Muscle of back (tissue), 13 donors: ENCODE measurements at places on chromosomes 12 and 14. TPM values are rescaled to one million over a fixed set of nuclear protein-coding genes. Genes with fewer than 3 reads are reported as not detected.
A peak's percentile ranks its signal among the peaks of the same experiment; 100 is the strongest.

GRCh38 chr12:79508622-79509021, 182.1 kb downstream of the PAWR start:
- no peak for DNase-seq

DNA sequence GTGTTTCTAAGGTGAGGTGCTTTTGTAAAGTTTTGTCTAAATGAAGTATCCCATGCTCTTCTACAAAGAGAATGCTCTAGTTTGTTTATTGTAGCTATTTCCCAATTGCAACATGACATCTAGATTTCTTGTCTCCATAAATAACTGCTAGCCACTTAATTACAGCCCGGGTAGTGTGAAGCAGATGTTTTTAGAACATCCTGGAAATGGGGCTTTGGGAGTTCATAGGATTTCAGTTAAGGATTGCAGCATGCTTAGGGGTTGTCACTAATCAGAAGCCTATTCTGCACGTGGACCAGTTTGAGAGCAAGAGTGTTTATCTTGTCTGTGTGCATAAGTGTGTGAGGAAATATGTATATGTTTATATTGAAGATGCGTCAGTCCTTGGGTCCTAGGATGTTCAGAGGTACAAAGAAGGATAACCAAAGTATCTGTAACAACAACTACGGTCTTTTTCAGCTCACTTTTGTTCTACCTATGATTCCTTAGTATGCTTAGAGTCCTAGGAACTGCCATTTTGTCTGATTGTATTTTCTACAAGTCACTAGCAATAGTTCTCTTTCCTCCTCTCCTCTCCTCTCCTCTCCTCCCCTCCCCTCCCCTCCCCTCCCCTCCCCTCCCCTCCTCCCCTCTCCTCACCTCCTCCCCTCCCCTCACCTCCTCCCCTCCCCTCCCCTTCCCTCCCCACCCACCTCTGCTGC, 135.3 kb downstream of the ACSS3 start:
- DNase-seq: no peak

GRCh38 chr12:26106347-26106746, 18.5 kb downstream of the BHLHE41 start:
- no peak for DNase-seq

DNA sequence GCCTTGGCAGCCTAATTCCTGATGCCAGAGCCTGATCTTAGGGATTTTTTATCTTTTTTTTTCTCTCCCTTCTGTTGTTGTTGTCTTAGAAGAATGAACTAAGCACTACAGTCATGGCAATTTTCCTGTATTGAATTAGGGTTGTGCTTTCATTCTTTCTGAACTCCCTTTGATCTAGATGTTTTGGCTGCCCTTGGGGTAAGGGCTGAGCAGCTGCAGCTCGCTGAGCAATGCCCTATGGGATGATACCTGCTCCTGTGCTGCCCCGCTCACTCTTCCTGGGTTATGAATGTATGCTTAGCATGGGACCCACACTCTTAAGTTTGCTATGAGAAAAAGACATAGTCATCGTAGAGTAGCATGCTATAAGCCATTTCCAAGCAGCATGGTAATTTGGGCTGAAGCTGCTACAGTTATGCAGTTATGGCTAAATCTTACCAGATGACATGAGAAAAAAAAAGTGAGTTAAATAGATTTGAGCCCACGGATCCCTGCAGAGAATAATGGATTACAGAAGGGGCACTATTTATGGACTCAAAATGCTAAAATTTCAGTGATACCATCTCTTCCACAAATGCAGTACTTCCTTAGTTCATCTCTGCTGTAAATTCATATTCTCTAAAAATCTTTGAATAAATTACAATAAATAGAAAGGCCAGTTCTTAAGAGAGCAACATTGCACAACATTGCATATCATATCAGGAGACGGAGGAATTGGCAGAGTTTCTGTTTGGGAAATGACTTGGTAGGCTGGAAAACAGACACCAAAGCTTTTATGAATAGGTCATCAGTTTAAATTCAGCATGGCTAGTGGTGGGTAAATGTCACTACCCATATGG, 79.2 kb upstream of the PTHLH start:
- no peak for DNase-seq

DNA sequence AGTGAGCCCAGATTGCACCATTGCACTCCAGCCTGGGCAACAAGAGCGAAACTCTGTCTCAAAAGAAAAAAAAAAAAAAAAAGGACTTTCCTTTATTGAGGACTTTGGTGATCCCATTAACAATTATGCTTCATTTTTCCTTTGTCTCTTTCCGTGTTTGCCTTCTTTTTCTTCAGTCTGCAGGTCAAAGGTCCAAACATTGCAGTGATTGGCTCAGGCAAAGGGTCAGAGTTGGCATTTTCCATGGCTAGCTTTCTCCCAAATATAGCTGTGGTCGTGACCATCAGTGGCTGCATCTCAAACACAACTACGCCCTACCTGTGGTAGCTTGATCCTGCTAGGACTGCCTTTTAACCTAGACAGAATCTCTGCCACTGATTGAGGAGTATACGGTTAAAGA, 7.0 kb upstream of the DNAL1 start:
- DNase-seq: no peak

DNA sequence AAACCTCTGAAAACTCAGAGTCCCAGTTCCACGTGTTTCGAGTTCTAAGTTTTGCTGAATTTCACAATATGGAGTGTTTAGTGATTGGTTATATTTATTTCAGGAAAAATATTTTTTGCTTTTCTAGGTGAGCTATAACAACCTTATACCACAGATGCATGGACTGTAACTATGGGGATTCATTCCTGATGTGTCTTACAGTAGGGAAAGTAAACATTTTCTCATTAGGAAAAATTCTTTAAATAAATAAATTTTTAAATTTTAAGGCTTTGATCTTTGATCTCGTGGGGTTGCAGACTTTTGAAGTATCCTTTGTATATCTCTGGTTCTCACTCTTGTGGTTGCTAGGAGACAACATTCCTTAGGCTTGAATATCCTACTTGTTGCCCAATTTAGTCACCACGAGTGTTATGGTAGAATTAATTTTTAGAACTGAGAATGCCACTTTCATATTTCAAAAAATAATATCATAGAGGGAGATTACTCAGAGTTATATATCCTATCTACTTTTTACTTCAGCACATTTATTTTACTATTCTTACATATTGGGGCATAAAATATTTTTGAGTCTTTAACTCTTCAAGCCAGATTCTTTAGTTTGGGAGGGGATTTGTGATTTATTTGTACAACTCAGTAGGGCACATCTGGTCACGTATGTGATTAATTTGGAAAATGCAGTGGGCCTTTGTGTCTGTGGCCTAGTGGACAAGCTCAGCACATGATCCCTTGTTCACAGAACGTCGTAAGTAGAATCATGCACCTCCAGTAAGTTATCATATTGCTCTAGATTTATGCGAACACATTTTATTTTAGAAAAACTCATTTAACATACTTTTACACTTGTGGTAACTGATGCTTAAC, 224.0 kb downstream of the TTC6 start:
- peak; percentile 23 for DNase-seq

DNA sequence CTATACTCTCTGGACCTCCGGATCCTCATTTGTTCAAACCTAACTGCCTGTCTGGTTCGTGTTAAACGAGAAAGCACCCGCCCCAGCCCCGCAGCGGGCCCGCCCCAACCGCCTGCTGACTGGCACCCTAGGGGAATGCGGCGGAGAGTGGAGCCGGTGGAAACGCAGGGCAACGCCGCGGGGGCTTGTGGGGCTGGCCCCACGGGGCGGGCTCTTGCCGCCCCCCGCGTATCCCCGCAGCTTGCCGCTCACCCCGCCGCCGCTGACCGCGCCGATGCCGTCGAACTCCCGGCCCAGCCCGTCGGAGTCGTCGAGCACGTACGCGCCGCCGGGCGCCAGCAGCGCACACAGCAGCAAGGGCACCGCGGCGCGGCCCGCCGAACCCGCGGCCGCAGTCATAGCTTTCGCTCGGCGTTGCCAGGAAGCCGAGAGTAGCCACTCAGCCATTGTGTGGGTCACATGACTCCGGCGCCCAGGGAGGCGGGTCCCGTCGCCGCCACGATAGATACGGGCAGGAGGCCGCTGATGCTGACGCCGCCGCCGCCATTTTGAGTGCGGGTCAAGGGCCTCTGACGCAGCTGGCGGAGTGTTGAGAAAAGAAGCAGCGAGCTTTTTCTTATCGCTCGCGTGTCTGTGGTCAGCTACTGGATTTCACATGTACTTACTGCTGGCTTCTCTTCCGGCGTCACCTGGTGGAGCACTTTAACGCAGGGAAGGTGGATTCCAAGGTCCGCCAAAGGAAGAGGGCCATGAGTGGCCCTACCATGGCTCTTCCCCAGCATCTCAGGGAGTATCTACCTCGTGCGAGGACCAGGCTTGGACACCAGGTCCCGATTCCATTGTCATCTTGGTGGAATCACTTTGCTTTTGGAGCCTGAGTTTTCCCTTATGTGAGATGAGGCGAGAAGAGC, at the start of gene GALC:
Gene GALC, minus strand, starts transcription at position 465 of the 911 bp plus-strand sequence. Its CDS starts 18 bp downstream, at position 447.
- DNase-seq: peak; percentile 90

- DNase-seq: no peak
Observed at GRCh38 chr12:115450017-115450416, 766.0 kb upstream of the TBX3 start.

- no peak for DNase-seq
Observed at GRCh38 chr12:1226951-1227350, 235.9 kb downstream of the ERC1 start.

GRCh38 chr12:19021646-19022045, 107.9 kb upstream of the PLEKHA5 start:
- no peak for DNase-seq

Gene TSHR
- polyA plus RNA-seq: 0.94 TPM

Gene MAP3K9
- 0.31 TPM for polyA plus RNA-seq
